ENCODE measurements at places on chromosomes 5 and 9.

DNA sequence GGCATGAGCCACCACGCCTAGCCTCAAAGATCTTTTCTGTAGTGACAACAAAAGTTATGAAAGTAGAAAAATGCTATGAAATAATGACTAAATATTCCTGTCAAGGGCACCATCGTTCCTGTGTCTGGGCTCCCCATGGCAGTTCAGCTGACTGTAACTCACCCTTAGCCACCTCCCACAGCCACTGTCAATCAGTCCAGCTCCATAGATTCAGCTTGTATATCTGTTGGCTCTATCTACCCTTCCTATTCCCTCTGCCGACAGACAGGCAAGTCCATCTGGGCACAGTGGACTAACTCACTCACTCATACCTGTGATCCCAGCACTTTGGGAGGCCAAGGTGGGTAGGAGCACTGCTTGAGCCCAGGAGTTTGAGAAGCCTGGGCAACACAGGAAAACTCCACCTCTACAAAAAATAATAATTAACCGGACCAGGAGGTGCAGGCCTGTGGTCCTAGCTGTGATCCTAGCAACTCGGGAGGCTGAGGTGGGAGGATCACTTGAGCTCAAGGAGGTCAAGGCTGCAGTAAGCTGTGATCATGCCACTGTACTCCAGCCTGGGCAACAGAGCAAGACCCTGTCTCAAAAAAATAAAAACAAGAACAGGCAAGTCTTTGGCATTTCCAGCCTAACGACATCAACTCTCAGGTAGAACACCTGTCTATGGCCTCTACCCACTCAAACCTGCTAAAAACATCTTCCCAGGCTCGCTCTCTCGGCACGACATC lies 6.2 kb downstream of the CAMSAP1 start:
- DNase-seq, result no peak

- no peak for DNase-seq
Measured at GRCh38 chr9:130745210-130745800, 51.7 kb downstream of the EXOSC2 start.

- DNase-seq, result peak; percentile 4
Measured at GRCh38 chr5:2310946-2311345, 428.2 kb upstream of the IRX4 start.

GRCh38 chr5:112948458-112948857 lies 26.4 kb upstream of the REEP5 start:
- no peak for DNase-seq

GRCh38 chr5:175343308-175343707 lies 100.7 kb downstream of the DRD1 start:
- no peak for DNase-seq

DNA sequence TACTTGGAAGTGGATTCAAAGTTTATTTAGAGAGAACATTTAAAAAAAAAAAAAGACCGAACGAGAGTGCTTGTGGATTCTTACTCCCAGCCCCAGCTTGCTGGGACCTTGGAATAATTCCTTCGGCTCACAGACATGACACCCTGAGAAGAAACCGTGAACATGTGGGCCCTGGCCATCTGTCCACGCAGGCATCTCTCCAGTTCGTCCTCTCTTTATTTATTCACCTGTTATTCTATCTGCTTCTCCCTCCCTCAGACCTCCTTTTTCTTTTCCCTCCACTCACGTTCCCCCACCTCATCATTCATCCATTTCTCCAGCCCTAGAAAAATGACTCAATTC lies 93.7 kb upstream of the PHYKPL start:
- no peak for DNase-seq

DNA sequence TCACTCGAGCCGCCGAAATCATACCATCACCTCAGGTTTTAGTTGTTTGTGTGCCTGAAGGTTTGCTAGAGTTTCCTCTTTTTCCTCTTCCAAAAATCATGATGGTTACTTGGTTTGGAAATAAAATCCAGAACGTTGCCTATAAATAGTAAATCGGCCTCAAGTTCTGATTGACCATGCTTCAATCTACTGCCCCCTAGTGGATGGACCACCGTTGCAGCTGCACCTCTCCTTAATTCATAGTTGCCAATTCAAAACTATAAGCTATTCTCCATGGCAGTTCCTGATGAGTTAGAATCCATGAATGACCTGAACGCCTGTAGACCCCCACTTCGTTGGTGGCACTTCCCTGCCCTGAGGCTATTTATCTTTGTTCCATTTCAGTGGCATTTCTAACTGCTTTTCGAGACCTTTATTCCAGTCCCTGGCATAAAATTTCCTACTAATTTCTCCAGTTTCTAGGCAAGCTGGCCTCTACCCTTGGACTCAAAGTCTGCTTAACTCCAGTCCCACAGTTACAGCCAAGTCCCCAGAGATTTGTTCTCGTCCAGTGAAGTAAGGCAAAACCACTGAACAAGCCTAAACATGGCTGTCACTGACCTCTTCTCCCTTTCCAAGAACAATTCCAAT lies 422.6 kb downstream of the EFNA5 start:
- peak; percentile 66 for DNase-seq

- DNase-seq, result no peak
Measured at GRCh38 chr9:126849591-126850225, 10.7 kb upstream of the ZBTB34 start.

DNA sequence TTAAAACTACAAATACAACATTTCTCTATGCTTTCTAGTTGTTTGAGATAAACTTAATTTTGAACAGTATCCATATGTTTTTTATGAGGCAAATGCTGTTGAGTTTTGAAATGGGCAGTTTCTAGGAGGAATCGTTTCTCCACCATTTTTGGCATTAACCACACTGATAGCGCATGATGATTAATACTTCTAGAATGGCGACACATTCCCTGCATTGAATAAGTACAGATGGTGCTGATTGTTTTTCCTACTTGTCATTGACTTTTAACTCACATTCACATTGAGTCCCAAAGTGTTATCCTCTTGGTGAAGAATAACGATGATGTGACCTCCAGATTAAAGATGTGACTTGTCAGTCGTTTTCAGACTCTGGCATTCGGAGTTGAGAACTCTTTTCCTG lies 6.5 kb upstream of the CCDC192 start:
- DNase-seq, result no peak

DNA sequence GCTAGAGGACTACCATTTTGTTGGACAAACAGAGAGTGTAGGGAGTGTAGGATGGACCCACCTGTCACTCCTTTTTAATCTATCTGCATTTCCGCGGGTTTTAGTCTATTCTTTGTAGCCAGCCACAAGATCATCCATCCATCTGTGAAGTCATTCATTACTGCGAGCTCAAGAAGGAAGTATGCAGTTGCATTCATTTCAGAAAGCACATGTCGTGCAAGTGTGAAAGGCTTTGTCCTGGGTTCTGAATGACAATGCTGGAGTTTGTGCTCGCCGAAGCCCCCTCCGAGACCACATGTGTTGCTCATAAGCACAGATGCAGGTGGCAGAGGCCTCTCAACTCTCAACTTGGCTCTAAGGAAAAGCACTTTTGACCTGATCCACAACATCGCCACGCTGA lies 70.3 kb upstream of the BASP1 start:
- peak; percentile 32 for DNase-seq

GRCh38 chr5:73709536-73710129 lies 83.6 kb downstream of the ARHGEF28 start:
- DNase-seq, result no peak

- DNase-seq, result no peak
Measured at GRCh38 chr9:3992924-3993323, 306.9 kb downstream of the GLIS3 start.
